EL (cell line): ENCODE measurements at places on chromosomes 7 and 10.
A peak's percentile ranks its signal among the peaks of the same experiment; 100 is the strongest.

GRCh38 chr10:68110027-68110426 is 739 bp downstream of the MYPN start:
- no peak for DNase-seq

DNA sequence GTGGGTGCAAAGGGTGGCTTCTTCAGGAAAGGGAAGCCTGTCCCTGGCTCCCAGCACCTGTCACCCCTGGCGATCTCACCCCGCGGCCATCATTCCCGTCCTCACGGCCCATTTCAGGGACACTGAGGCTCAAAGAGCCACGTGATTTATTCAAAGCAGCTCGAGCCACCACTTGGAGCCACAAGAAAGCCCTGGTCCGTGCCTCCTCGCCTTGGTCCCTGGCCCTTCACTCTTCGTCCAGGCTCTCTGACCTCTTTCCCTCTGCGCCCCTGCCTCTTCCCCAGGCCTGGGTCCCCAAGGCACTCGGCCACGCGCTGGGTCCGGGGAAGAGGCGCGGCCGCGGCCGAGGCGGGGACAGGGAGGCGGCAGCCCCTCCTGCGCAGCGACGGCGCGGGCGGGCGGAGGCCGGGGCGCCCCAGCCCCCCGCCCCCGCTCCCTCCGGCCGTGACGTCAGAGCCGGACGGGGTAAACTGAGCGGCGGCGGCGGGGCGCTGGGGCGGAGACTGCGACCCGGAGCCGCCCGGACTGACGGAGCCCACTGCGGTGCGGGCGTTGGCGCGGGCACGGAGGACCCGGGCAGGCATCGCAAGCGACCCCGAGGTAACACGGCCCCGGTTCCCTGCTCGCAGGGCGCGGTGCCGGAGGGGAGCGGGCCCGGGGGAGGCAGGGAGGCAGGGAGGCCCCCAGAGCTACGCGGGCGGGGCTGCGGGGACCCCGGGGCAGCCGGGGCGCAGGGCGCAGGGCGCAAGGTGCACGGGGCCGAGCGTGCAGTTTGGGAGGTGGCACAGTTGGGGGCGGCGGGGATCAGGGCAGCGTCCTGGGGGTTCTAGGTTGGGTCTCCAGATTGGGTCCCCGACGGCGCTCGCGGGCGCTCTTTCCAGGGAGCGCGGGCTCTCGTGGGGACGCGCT is at the start of gene SLC18A2:
Gene SLC18A2, plus strand, starts transcription at position 494 of the 909 bp plus-strand sequence. CDS start 580 bp downstream, outside the sequence.
- no peak for DNase-seq

GRCh38 chr10:126097558-126098225 is 201.3 kb downstream of the FANK1 start:
- peak; percentile 11 for DNase-seq

GRCh38 chr10:7872041-7872442 is 53.7 kb downstream of the TAF3 start:
- DNase-seq, result peak; percentile 28

GRCh38 chr7:116731023-116731395 is 59.0 kb downstream of the MET start:
- DNase-seq, result no peak

DNA sequence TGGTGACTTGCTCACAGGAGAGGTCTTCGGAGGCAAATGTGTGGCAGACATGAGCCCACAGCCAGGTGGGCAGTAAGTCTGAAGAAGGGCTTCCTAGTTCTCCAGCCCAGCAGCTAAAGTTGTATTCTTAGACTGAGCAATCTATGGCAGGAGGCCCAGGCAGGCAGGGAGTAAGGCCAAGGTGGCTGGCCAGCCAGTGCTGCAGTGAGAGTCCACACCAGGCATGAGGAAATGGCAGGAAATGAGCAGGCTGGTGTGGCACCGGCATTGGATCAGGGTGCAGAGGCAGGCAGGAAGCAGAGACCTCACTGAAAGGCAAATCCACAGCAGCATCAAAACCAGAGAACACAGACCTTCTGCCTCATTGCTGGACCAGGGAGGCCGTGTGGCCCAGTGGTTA is 84.6 kb upstream of the PDE1C start:
- peak; percentile 65 for DNase-seq

GRCh38 chr7:120865191-120865981 is 7.4 kb upstream of the TSPAN12 start:
- DNase-seq, result no peak

DNA sequence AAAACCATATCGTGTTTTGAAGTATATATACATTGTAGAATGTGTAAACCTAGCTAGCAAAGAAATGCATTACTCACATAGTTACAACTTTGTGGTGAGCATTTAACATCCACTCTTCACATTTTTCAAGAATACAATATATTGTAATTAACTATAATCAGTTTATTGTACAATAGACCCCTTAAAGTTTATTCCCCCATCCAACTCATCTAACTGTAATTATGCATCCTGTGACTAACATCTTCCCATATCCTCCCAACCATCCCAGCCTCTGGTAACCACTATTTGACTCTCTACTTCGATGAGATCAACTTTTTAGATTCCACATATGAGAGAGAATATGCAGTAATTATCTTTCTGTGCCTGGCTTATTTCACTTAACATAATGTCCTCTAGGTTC is 526.4 kb downstream of the KIF20B start:
- DNase-seq, result peak; percentile 11

- no peak for DNase-seq
Measured at GRCh38 chr10:101308051-101308450, 45.9 kb upstream of the BTRC start.

GRCh38 chr7:155995183-155995612 is 182.9 kb upstream of the SHH start:
- no peak for DNase-seq

DNA sequence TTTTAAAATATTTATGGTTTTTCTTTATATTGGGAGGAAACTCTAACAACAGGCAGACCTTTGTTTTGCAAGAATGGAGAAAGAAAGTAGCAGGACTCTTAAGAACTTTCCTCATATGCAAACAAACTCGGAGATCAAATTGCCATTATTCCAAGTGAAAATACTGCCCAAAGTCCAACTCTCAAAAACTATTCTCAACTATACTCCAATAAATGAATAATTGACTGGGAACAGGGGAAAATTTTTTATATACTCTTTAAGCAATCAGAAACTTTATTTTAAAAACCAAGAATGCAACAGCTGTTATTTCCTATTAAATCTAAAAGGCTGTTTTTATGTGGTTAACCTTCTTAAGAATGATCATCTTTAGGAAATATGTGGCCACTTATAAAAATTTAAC is 101.9 kb downstream of the COL28A1 start:
- no peak for DNase-seq

DNA sequence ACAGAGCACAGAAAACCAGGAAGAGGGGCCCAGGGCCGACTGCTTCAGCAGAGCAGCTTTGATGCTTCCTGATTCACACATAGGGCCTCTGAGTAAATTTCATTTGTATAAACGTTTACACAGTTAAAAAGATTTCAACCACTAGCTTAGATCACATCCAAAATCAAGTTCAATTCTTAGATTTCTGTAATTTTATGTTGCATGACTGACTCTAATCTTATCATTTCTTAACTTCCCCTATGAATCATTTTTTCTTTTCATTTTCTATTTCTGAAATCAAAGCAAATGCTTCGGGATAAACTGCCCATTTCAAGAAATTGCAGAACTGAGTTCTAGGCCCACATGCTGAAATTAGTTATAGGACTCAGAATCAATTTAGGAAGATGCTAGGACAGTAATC is 224.7 kb downstream of the INHBA start:
- DNase-seq, result no peak

DNA sequence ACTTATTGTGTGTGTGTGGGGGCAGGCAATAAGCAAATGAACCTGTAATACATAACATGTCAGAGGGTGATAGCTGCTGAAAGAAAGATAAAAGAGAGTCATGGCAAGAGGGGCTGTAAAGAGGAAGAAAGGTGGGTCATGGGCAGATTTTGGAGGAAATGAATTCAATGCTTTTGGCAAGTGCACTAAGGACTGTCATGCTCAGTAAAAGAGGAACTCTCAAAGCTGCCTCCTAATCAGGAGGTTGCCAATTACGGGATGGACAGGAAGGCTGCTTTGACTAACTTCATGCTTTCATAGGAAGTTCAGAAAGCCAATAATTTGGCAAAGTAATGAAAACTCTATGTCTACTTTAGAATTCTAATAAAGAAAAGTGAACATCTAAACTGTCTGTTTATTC is 401.2 kb downstream of the SH2D4B start:
- DNase-seq, result no peak

GRCh38 chr7:82726038-82726800 is 282.6 kb upstream of the CACNA2D1 start:
- DNase-seq, result no peak

- DNase-seq, result peak; percentile 26
Measured at GRCh38 chr7:32496052-32496813, 944 bp downstream of the AVL9 start.

DNA sequence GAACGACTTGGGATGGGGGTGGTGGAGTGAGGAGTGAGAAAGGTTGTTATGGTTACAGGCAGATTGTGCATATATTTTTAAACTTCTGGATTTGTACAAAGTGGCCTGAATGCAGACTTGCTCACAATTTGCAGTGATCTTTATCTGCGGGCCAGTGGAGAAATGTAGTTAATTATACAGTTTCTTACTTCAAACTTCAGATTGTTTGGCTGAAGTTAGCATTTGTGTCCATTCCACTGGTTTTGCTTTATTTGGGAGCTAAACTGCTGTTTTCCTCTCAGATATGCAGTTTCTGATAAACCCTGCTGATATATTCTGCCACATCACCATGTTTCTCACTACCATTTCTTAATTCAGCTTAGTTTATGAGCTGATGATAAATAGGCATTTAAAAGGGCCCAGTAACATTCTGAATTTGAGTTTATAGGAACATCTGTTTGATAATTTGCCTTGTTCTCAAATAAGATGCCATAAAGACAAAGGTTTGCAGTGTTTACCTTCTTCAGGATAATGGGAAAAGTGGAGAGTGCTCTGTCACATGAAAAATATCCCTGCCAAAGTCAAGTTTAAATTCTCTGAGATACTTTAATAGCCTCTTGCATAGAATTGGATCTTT is 170.1 kb downstream of the ST7 start:
- no peak for DNase-seq

DNA sequence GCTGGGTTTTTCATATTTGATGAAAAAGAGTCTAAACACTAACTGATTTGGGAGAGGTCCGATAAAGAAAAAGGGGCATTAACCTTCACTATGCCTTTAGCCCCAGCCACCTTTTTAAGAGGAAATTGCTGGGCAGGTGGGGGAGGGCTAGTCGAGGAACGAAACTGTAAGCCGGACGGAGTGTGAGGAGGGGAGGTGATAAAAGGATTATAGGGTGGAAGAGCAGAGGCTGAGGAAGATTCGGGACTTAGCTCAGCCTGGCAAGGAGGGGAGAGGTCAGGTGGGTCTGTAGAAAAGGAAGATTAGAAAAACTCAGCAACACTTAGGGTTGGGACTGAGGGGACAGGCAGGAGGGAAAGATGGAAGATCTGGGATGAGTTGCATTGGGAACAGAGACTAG is 77.0 kb downstream of the TSPAN12 start:
- no peak for DNase-seq

DNA sequence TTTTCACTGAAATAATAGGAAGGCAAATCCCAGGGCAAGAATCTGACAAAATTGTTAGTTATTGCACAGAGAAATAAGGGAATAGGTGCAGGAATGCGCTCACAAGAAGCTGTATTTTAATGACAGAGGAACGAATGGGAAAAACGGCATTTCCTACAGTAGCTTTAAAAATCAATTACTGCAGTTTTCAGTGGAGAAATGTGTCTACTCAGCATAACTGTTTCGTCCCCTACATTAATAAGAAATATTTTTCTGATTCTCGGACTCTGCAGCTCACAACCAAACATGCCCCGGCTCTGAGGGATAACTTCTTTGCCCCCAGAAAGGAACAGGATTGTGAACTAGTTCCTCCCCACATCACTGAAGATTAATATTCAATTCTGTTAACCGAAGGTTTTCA is 44.9 kb upstream of the TCERG1L start:
- no peak for DNase-seq

DNA sequence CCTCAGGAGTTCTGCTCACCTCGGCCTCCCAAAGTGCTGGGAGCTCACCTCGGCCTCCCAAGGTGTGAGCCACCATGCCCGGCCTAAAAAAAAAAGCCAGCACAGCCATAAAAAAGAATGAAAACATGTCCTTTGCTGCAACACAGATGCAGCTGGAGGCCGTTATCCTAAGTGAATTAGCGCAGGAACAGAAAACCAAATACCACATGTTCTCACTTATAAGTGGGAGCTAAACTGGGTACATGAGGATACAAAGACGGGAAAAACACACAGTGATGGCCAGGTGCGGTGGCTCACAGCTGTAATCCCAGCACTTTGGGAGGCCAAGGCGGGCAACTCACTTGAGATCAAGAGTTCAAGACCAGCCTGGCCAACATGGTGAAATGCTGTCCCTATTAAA is 20.9 kb downstream of the PSPH start:
- DNase-seq, result no peak

GRCh38 chr10:48317321-48317990 is 11.0 kb downstream of the MAPK8 start:
- DNase-seq, result no peak

- no peak for DNase-seq
Measured at GRCh38 chr7:100679129-100679926, 5.8 kb downstream of the GNB2 start.

- peak; percentile 7 for DNase-seq
Measured at GRCh38 chr7:12490107-12490688, 80.3 kb upstream of the SCIN start.

GRCh38 chr10:114802177-114802576 is 19.4 kb upstream of the FHIP2A start:
- no peak for DNase-seq

- DNase-seq, result no peak
Measured at GRCh38 chr7:92259610-92260247, 14.0 kb downstream of the ANKIB1 start.

DNA sequence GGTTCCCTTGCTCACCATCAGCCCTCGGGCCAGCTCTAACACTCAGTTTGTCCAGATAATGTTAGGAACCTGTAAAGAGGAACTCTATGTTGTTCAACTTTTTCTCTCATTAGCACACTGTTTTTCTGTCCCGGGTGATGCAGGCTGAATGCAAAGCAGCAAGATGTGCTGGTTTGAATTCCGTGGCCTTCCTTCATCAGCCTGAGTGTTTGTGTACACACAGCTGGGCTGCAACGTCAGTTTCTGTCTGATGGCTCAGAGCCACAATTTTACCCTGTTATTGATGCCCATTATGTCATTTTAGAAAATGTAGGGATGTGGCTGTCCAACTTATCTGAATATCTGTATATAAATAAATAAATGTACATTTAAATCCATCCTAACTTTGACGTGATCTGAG is 152.0 kb downstream of the PLPP4 start:
- DNase-seq, result no peak

DNA sequence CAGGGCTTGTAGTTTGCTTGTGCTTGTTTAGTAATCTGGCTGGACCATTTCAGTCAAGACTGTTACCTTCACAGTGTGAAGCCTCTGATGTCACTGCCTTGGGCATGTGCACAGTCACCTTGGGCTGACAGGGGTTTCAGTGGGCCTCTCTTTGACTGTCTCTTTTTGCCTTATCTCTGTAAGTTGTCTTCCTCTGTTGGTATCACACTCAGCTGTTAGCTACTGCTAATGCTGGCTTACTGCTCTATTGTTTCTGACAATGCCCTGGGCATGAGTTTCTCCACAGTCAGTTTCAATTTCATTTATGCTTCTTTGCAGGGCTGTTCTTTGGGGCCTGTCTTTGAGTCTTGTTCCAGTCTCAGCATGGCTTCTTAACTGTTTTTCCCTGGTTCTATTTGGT is 201.9 kb upstream of the SHH start:
- no peak for DNase-seq
